ENCODE measurements at places on chromosomes 3 and 15. TPM values are rescaled to one million over a fixed set of nuclear protein-coding genes. Genes with fewer than 3 reads are reported as not detected.

DNA sequence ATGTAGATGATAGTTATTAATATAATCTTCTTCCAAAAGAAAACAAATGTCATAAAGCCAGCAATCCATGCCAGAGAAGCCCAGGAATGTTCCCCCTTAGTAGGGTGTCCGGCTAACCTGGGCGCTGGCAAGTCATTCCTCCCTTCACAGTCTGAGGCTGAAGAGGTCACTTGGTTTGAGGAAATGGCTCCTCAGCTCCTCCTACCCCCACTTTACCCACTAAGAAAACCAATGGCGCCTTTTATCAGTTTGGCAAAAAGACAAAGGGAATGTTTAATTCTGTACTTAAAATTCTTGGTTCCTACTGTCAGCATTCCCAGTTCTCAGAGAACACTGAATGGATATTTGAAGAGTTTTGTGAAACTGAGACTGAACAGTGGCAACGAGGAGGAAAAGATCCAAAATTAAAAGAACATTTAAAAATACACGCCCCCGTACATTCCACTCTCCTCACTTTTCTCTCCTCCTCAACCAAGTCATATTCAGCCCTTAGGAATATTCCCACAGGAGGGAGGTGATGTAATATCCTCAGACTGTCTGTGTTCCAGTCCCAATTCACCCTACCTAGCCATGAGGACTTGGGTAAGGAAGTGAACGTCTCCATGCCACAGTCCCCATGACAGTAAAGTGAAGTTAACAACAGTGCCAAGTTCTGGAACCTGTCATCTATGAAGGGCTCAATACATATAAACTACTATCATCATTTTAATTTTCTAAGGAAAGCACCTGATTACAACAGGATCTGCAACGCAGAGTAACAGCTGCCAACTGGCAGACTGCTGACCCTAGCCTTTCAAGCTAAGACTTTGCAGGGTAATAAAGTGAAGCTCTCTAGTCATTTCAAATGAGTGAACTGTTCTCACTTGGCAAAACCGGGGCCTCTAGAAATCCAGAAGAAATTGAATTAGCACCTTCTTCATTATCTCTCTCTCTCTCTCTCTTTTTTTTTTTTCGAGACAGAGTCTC, 234.5 kb upstream of the ICE2 start:
- no peak for DNase-seq
- no peak overlapping the region for H3K4me3 ChIP-seq
- no peaks in the 10 kb centered on the region for H3K36me3 ChIP-seq
- peaks cover 5% of the 10 kb centered on the region for H3K4me1 ChIP-seq

GRCh38 chr15:57092252-57092651, 173.8 kb downstream of the TCF12 start:
- peaks cover 3% of the 10 kb centered on the region for H3K36me3 ChIP-seq
- H3K4me3 ChIP-seq, result no peak overlapping the region
- no peaks in the 10 kb centered on the region for H3K27me3 ChIP-seq
- no peaks in the 10 kb centered on the region for H3K4me1 ChIP-seq
- no peak for DNase-seq

- H3K36me3 ChIP-seq, result no peaks in the 10 kb centered on the region
- H3K27ac ChIP-seq, result no peak overlapping the region
- DNase-seq, result no peak
- no peak overlapping the region for H3K4me3 ChIP-seq
Observed at GRCh38 chr3:99997293-99997692, 117.0 kb downstream of the FILIP1L start.

FGD5 gene
- 6.6 TPM for total RNA-seq

Data from transverse colon (tissue), 4 donors.